ENCODE measurements at places on chromosomes 16 and 17.

DNA sequence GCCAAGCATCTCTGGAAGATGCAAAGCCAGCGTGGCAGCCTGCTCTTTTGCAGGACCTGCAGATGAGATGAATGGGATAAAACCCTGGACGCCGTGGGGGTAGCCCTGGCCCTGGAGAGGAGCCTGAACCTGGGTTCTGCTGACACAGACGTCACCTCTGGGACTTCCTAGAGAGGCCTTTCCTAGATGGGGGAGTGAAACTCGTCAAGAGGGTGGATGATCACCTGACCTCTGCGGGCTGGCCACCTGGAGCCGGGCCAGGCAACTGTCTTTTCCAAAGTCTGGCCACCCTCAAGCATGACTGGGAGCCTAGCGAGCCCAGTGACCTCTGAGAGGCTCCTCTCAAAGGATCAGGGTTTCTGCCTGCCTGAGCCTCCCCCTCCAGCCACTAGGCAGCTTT lies 529.0 kb downstream of the KCNJ18 start:
- DNase-seq, result no peak

- DNase-seq, result no peak
Observed at GRCh38 chr17:73210002-73210678, 17.3 kb downstream of the COG1 start.

GRCh38 chr17:75285123-75285522 lies 4.1 kb downstream of the SLC25A19 start:
- no peak for DNase-seq

DNA sequence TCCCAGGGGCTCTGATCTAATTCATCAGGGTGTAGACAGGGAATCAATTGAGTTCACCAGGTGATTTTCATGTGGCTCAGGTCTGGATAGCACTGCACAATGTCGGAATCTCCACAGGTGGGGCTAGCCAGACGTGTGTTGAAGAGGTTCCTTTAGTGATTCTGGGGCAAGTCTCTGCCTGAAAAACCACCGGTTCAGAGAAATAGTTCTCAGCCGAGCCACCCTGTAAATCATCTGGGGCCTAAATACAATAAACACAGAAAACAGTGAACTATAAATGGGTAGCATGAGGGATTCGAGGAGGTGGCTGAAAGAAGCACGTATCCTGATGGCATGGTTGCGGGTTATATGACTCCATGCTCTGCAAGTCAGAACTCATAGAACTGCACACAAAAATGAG lies 21.3 kb downstream of the ASPA start:
- no peak for DNase-seq

DNA sequence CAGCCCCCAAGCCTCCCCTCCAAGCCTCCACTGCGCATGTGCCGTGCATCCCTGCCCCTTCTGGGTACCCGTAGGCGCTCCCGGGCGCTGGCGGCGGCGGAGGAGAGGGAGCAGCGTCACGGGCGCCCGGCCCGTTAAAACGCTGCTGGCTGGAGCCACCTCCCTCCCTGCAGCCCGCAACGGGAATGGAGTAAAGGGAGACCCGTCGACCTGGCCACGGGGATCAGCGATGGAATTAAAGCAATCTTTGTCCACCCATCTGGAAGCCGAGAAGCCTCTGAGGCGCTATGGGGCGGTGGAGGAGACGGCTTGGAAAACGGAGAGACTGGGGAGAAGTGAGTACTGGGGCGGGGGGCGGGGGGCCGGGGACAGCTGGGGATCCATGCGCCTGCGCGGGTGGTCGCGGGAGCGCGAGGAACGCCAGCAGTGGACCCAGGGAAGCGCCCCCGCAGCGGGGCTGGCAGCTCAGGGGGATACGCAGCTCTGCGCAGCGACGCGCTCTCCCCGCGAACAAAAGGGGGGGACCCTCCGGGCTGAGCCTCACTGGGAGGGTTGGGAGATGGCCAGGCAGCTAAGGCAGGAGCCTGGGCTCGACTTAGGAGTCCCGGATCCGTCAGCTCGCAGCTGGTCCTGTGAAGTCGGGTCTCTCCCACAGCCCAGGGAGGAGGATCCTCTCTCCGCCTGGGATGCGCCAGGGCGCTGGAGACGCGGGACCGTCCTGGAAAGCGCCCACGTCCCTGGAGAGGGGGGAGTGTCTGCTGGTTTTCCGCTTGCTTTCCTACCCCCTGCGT lies at the start of gene BMERB1:
TSS of gene BMERB1 (plus strand) at position 164 of the 791 bp plus-strand sequence. CDS start at position 230, 66 bp downstream.
- peak; percentile 50 for DNase-seq

DNA sequence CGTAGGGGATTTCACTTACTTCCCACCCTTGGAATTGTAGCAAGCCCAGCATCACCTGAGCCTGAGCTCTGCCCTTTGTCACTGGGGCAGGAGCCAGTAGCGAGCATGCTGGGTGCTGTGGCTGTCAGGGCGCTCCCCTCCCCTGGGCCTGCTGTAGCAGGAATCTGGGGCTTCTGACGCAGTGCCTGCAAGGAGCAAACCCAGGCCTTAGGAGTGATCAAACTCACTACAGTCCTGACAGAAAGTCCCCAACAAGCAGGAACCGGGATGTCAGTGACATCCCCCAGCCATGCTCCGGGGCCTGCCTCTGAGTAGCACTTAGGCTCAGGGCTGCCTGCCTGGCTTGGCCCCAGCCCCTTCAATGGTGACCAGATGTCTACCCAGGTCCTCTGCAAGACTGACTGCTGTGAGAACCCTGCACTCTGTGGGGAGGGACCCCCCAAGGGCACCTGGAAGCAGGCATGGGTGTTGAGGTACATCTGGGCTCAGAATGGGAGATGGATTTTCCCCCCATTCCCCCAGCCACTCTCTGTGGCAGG lies 23.5 kb downstream of the PLD6 start:
- DNase-seq, result no peak

DNA sequence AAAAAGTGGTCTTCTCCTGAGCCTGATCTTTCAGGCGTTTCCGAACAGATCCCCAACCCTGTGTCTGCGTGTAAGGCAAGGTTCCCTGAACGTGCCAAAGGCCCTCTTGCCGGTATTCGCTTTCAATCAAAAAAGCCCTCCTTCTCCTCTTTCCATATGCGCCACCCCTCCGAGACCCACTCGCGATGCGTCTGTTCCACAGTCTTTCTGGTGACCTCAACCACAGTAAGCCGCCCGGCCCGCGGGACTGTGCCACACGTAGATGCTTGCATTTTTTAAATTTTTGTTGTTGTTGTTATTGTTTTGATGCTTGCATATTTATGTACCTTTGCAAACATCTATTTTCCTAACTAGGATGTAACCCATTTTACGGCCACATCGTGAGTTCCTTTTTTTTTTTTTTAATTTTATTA lies 607 bp upstream of the PRPSAP1 start:
- DNase-seq, result no peak

- DNase-seq, result no peak
Observed at GRCh38 chr16:27319257-27319965, 5.6 kb downstream of the IL4R start.

DNA sequence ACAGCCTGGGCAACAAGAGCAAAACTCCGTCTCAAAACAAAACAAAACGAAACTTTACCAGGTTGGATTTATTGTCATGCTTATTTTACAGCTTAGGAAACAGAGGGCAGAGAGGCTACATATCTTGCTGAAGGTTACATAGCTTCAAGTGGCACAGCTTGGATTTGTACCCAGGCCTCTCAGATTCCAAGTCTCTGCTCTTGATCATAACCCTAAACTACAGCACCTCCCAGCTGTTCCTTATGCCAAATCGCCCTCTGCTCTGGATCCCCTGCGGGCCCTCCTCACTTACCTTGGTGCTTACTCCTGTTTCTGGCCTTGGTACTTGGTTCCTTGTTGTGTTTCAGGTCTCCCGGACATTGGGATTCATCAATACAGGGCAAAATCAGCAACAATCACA lies 11.7 kb upstream of the CUEDC1 start:
- DNase-seq, result no peak

- no peak for DNase-seq
Observed at GRCh38 chr17:75856062-75856756, 1.1 kb upstream of the WBP2 start.

DNA sequence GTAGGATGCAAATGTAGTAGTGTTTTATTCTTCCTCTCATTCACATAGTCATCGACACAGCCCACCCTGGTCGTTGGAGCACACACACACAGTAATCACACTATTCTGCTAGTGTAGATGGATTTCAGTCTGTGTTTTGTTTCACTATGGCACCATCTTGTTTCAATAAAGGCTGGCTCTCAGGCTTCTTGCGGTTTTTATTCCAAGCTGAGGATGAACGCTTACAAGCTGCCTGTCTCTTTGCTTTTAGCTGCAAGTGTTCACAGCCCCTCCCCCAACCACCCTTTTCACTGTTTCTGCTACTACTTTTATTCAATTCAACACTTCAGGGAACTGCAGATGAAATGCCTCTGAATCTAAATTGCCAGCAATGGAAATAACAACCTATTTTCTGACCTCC lies 140.9 kb upstream of the PMFBP1 start:
- no peak for DNase-seq

DNA sequence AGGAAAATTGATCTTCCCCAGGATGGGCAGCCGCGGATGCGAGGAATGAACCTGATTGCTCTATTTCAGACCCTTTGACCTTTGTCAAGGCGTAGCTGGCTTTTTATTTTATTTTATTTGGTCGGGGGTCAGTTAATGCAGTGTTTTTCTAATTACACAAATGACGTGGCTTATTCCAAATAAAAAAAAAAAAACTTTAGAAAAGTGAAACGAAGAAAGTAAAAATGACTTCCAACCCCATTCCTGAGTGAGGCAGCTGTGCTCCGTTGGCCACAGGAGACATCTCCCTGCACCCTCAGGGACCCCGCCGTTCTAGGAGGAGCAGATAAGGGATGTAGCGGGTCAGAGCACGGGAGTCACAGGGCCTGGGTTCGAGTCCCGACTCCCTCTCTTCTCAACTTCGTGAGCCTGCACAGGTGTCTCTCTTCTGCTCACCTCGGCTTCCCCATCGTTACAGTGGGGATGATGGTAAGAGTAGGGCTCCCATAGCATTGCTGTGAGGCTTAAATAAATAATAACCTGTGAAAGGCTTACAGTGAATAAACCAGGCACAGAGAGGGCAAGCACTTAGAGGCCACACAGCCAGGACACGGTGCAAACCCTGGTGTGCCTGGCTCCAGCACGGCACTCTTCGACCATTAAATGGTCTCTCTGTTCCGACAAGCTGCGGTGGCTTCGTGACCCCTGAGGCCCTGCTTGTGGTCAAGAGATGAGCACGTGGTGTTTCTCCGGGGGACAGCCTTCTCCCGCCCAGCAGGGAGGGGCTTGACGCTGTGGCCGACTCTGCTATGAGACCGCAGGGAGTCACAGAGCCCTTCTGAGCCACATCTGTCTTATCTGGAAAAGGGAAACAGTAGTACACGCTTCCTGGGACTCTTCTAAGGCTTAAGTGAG lies 10.2 kb downstream of the FOXF1 start:
- DNase-seq, result no peak

DNA sequence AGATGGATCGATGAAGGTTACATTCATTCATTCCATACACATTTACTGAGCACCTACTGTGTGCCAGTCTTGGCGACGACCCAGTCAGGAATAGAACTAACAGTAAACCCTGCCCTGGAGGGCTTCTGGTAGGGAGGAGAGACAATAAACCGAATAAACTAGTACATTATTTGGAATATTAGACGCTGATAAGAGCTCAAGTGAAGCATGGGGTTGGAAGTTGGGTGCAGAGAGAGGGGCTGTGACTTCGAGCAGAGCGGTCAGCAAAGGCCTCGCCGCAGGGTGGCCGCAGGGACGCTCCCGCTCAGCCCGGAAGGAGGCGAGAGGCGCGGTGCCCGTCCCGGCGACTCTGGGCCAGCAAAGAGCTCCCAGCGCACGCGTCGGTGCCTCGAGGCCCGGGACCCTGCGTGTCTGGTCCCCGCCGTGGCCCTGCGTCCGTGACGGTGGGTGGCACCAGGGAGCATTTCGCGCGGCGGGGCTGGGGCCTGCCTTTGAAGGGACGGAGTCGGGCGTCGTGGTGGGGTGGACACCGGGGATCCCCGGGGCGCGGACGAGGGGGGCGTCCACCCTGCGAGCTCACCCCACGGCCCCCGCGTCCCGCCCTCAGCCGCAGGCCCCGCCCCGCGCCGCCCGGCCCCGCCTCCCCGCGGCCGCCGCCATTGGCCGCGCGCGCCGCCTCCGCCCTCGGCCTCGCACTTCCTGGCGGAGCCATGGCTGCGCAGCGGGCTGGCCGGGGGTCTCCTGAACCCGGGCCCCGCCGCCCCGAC lies at the start of gene KLHL36:
TSS of gene KLHL36 (plus strand) at position 684 of the 767 bp plus-strand sequence. CDS start 2,357 bp downstream, outside the sequence.
- peak; percentile 66 for DNase-seq

All from stimulated activated CD4-positive, alpha-beta T cell treated with anti-CD3 and anti-CD28 coated beads, Interleukin-4, amount 100 ng/mL, for 4 hours (primary cell).